ENCODE measurements at places on chromosomes 13 and 19.

DNA sequence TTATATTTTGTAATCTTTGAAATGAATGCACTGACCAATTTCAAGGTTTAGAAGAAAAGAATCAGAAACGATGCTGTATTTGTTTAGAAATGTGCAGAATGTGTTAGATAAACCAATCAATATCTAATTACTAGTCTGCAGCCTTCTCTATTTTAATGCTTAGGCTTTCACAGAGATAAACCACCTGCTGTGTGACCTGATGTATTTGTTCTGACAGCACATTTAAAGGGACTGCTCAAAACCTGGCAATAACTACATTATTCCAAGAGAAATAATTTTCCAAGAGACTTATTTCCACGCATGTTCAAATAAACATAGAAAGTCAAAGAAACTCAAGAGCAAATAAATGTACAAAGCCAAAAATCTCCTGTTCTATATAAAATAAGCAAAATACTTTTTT lies 641.6 kb upstream of the PCDH20 start:
- DNase-seq: no peak

- no peak for DNase-seq
Observed at GRCh38 chr13:108915095-108915633, 285.8 kb downstream of the MYO16 start.

- DNase-seq: no peak
Observed at GRCh38 chr19:29488316-29488715, 37.5 kb upstream of the VSTM2B start.

DNA sequence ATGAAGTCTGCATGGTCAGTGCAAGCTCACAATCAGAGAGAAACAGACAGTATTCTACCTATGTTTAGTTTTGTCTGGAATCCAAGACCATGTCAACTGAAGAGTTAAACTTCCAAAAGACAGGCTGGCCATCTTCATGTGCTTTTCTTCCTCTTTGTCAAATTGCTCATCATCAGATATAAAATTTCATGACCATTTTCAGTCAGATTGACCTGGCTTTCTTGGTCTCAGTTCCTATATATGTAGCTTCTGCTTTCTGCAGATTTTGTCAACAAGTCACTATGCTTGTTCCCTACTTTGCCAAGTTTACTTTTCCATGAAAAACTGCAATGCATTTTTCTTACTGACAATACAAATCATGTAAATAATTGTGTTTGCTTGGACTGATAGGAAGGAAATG lies 13.9 kb downstream of the SLC46A3 start:
- DNase-seq: no peak

DNA sequence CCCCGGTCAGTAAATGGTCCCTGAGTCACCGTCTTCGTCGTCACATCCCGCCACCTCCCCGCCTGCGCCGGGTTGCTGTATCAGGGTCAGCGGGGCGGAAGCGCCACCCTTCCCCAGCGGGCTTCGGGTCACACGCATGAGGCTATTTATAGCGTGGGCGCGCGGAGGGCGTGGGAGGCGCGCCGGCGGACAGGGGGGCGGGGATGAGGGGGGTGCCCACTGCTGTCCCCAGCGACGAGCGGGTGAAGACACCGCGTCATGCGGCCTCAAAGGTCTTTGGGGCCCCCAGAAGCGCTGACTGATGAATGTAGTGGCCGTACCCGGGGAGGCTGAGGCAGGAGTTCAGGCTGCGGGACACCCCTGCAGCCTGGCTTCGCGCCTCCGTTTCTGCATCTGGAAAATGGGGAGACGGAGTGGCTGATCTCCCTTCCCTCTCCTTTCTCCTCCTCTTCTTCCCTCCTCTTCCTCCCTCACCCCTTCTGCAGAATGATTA lies 7.9 kb downstream of the UNC13A start:
- DNase-seq: no peak

- no peak for DNase-seq
Observed at GRCh38 chr13:73894995-73895571, 239.1 kb downstream of the KLF12 start.

- DNase-seq: no peak
Observed at GRCh38 chr19:45297674-45298073, 25.0 kb downstream of the CKM start.

- DNase-seq: no peak
Observed at GRCh38 chr13:99218545-99218944, 17.9 kb downstream of the UBAC2 start.

GRCh38 chr19:38736413-38737280 lies 7.6 kb downstream of the CAPN12 start:
- peak; percentile 59 for DNase-seq

GRCh38 chr19:21047716-21048115 lies 27.3 kb downstream of the ZNF430 start:
- DNase-seq: no peak
